ENCODE measurements at places on chromosomes 3 and 15. TPM values are rescaled to one million over a fixed set of nuclear protein-coding genes. Genes with fewer than 3 reads are reported as not detected.

DNA sequence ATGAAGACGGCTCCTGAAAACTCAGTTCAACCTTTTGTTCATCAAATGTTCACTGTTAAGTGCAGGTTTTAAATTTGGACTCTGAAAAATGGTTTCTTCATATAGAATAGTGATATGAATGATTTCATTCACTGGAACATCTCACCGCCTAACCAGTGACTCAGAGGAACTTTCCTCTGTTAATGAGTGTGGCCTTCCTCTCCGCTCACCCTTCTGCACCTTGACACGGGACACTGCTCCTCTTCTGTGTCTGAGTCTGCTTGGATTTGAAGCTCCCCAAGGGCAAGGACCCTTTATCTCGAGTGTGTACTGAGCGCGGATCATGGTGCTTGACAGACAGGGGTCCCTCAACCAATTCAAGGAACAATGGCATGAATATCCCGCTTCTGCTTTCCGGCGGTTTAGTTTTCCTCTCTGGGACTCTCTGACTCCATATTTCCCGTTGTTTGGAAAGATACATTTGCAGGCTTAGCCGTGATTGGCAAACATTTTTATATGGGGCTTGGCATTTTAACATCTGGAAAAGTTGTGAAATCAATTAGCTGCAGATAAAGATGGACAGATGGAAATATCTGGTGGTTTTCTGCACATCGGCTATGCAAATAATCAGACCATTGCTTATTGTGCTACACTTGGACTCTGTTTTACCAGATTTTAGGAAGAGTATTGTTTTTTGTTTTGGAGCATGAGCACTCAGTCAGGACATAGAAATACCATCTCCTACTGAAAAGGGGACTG is 20.9 kb downstream of the KBTBD8 start:
- H3K4me3 ChIP-seq = no peak overlapping the region
- no peaks in the 10 kb centered on the region for H3K4me1 ChIP-seq
- H3K27me3 ChIP-seq = no peaks in the 10 kb centered on the region
- H3K36me3 ChIP-seq = no peaks in the 10 kb centered on the region
- no peak overlapping the region for H3K27ac ChIP-seq
- DNase-seq = no peak

DNA sequence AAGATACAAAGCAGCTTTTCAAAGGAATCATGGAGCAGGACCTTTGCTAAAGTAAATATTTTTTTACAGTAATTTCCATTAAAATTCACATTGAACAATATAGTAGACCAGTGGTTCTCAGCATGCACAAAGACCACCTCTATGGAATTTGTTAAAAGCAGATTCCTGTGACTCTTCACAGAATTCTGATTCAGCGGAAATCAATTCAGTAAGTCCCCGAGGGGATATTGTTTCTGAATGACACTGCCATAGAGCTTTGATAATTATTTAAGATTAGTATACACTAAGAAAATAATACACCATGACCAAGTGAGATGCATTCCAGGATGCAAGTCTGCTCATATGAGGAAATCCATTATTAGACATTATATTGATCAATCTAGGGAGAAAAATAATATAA is 161.9 kb upstream of the TNIK start:
- H3K36me3 ChIP-seq = no peaks in the 10 kb centered on the region
- H3K4me1 ChIP-seq = no peaks in the 10 kb centered on the region
- no peak for DNase-seq
- no peaks in the 10 kb centered on the region for H3K27me3 ChIP-seq
- H3K27ac ChIP-seq = no peak overlapping the region
- no peak overlapping the region for H3K4me3 ChIP-seq

- H3K4me1 ChIP-seq = 0 out of 2 replicates have a peak, but pooled peaks cover 2% of the 10 kb centered on the region
- DNase-seq = no peak
- H3K36me3 ChIP-seq = no peaks in the 10 kb centered on the region
Measured at GRCh38 chr3:112687211-112687610, 46.3 kb upstream of the CCDC80 start.

DNA sequence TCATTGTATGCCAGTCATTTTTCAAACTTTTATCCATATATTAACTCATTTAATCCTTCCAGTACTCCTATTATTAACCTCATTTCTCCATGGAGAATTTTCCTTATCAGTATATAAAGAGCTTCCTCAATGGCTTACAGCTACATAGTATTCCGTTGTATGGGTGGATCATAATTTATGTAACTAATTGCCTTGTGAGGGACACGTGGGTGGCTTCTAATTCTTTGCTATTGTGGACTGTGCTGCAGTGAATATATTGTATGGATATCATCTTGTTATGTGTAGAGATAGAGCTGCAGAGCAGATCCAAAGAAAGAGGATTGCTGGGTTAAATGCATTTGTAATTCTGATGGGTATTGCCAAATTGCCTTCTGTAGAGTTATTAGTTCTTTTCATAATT is 25.2 kb downstream of the PML start:
- H3K4me3 ChIP-seq = no peak overlapping the region
- H3K4me1 ChIP-seq = no peaks in the 10 kb centered on the region
- no peaks in the 10 kb centered on the region for H3K36me3 ChIP-seq
- no peaks in the 10 kb centered on the region for H3K27me3 ChIP-seq

DNA sequence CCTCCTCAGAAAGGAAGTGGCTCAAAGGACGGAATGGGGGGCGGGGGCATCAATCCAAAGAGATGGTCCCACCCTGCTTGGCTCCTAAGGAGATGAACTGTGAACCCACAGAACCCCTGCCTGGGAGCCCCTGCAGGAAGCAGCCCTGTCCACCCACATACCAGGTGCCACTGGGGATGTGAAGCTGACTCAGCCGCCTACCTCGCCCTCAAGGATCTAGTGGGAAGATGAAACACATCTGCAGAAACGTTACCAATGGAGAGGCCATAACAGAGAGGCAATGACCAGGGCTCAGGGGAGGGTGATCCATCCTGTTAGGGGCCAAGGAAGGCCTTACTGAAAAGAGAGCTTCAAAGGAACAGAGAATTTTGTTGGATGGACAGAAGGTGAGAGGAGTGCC is 35.1 kb downstream of the EAF1 start:
- H3K4me3 ChIP-seq = no peak overlapping the region
- H3K27ac ChIP-seq = no peak overlapping the region
- H3K36me3 ChIP-seq = no peaks in the 10 kb centered on the region
- H3K4me1 ChIP-seq = no peaks in the 10 kb centered on the region
- no peaks in the 10 kb centered on the region for H3K27me3 ChIP-seq

DNA sequence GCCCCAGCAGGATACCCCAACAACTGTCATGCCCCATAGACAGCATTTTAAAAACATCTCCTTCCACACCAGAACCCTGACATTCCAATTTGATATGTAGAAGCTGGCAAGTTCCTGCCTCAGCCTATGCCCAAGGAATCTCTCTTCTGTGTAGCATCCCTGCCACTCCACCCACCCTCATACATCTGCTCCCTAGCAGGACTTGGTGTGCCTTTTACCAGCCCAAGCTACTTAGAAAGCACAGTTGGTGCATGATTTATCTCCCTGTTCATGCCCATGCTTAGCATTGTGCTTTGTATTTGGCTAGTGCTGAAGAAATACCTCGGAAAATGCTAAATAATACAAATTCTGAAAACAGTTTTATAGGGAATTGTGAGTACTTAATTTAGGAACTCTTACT is 236.9 kb upstream of the HES1 start:
- no peak overlapping the region for H3K4me3 ChIP-seq
- H3K36me3 ChIP-seq = no peaks in the 10 kb centered on the region
- DNase-seq = no peak
- H3K27me3 ChIP-seq = peaks cover 3% of the 10 kb centered on the region
- no peak overlapping the region for H3K27ac ChIP-seq

- H3K4me3 ChIP-seq = no peak overlapping the region
- DNase-seq = no peak
- H3K27ac ChIP-seq = no peak overlapping the region
- peaks cover 4% of the 10 kb centered on the region for H3K4me1 ChIP-seq
- no peaks in the 10 kb centered on the region for H3K36me3 ChIP-seq
Measured at GRCh38 chr3:34364335-34364734, 565.9 kb downstream of the PDCD6IP start.

GRCh38 chr15:62079594-62079993 is 12.8 kb downstream of the C2CD4A start:
- no peaks in the 10 kb centered on the region for H3K4me1 ChIP-seq
- H3K27me3 ChIP-seq = no peaks in the 10 kb centered on the region
- H3K27ac ChIP-seq = no peak overlapping the region
- H3K4me3 ChIP-seq = no peak overlapping the region
- no peak for DNase-seq

DNA sequence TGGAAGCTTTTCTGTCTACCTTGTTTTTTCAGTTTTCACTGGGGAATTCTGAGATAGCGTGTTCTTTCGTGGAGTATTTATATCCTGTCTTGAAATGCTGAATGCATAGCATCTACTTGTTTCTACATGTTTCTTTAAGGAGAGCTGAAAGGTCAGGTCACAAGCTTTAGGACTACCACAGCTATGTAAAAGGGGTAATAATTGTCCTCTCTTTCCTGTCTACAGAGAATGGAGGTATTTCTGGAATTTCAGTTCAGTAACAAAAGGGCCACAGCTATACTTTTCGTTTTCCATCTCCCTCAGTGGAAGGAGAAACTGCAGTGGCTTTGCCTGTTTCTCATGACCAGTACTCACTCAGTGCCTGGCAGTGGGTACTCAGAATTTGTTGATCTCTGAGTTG is 4.7 kb downstream of the INAFM2 start:
- H3K36me3 ChIP-seq = peaks cover 11% of the 10 kb centered on the region
- H3K27ac ChIP-seq = no peak overlapping the region
- H3K27me3 ChIP-seq = no peaks in the 10 kb centered on the region
- peak overlapping the region; percentile 43 for H3K4me3 ChIP-seq
- no peak for DNase-seq

DNA sequence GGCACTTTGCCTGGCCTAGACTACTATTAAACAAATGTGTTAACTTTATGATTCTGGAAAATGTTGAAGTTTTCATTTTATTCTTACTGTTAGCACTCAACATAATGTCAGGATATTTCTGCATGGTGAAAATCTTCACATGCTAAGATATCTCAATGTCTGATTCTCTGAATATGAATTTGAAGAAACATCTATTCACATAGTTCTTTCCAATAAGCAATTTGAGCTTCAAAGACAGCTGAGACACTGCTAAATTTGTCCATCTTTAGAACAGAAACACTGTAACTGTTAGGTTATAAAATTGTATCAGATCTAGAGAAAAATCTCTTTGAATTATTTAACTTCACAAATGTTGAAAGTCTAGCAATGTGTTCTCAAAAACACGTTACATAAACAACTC is 970.2 kb downstream of the PLOD2 start:
- no peak for DNase-seq
- no peaks in the 10 kb centered on the region for H3K27me3 ChIP-seq
- H3K4me1 ChIP-seq = no peaks in the 10 kb centered on the region
- no peak overlapping the region for H3K27ac ChIP-seq

DNA sequence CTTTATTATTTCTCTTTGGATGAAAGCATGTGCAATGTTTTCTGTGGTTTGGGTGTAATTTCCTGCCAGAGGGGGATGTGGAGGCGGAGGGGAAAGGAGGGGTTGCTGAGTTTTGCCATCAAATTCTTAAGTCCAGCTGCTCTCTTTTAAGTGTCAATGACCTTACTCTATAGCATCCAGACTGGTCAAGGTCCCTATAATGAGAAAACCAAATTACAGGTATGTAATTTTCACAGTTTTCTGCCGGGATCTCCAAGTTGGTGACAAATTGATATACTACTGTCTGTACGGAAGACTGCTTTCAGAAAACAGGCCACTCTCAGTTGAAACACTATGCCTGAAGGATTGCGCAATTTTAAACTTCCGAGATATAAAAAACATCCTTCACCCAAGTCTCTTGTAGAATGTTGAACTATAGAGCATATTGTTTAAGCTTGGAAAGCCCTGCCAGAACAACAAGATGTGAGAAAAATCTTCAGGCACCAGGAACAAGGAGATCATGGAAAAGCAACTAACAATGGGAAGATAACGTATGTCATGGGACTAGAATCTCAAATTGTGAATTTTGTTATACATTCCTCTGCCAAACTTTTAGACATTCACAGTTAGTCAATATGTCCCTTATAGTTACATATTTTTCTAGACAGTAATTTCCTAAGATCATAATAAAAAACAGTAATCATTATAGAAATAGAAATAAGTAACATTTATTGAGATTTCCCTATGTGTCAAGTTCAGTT is 300.7 kb upstream of the SATB1 start:
- no peaks in the 10 kb centered on the region for H3K4me1 ChIP-seq
- no peak overlapping the region for H3K4me3 ChIP-seq
- no peaks in the 10 kb centered on the region for H3K27me3 ChIP-seq
- H3K36me3 ChIP-seq = no peaks in the 10 kb centered on the region
- H3K27ac ChIP-seq = no peak overlapping the region

- H3K27me3 ChIP-seq = no peaks in the 10 kb centered on the region
Measured at GRCh38 chr15:27587810-27588209, 511.3 kb downstream of the OCA2 start.

DNA sequence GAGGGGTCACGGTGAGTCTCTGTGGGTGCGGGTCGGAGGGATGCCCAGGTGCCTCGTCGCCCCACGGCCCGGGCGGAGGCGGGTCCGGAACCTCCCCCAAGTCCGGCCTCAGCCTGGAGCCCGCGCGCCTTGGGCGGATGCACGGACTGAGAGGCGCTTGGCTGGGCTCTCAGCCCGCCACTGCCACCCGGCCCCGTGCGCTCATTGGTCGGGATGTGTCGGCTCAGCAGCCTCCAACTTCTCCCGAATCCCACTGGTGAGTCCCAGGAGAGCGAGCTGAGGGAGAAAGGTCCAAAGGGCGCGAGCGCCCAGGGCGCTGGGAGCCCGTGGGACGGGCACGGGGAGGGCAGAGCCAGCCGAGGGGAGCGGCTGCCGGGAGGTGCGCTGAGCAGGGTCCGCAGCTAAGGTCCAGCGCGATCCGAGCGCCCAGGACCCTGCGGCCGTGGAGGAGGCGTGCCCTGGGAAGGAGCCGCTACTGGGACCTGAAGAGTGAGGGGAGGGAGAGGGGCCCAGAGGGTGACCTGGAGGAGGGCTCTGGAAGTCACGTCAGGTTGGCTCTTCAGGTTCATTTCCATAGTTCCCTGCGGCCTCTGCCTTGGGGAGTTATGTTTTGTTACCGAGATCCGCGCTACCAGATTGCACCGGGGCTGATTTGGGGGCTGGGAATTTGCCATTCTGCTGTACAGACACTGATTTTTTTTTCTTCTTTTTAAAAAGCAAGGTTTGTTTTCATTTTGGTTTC is at the start of gene MME:
MME (plus strand) TSS at position 574 of the 742 bp plus-strand sequence. CDS start 3,849 bp downstream, outside the sequence.
- no peaks in the 10 kb centered on the region for H3K27me3 ChIP-seq
- peak within 1 kb of the TSS; percentile 81 for H3K4me3 ChIP-seq
- H3K4me1 ChIP-seq = no peaks in the 10 kb centered on the region
- no peaks in the 10 kb centered on the region for H3K36me3 ChIP-seq
- no peak within 1 kb of the TSS for H3K27ac ChIP-seq

DNA sequence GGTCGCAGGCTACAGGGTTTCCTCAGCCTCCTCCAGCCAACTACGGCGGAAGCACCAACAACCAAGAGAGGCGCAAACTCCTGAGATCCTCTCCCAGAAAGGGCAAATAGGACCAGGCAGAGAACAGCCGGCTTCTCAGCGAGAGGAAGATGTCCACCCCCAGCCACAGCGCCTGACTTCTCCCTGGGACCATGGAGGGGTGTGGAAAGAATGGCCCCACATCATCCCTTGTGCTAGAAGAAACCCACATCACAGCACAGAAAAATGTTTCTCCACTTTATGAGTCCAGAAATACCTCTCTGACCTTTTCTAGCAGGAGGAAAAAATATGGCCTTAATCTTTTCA is 105.7 kb downstream of the XXYLT1 start:
- H3K27ac ChIP-seq = no peak overlapping the region
- no peak overlapping the region for H3K4me3 ChIP-seq
- H3K36me3 ChIP-seq = no peaks in the 10 kb centered on the region
- H3K4me1 ChIP-seq = peaks cover 3% of the 10 kb centered on the region

TRH gene
- not detected for total RNA-seq

ADAMTSL3 gene
- total RNA-seq = 1.4 TPM

BTBD1 gene
- 35.3 TPM for total RNA-seq

GHSR gene
- total RNA-seq = not detected

RTP3 gene
- total RNA-seq = not detected

LSG1 gene
- 49.9 TPM for total RNA-seq

SOX2 gene
- 247 TPM for total RNA-seq

CTXND1 gene
- not detected for total RNA-seq

MINAR1 gene
- 0.67 TPM for total RNA-seq

Measured in H1 (cell line).